ENCODE measurements at places on chromosomes 12 and 14.

GRCh38 chr12:4908684-4909409 lies 858 bp upstream of the KCNA1 start:
- DNase-seq: no peak

DNA sequence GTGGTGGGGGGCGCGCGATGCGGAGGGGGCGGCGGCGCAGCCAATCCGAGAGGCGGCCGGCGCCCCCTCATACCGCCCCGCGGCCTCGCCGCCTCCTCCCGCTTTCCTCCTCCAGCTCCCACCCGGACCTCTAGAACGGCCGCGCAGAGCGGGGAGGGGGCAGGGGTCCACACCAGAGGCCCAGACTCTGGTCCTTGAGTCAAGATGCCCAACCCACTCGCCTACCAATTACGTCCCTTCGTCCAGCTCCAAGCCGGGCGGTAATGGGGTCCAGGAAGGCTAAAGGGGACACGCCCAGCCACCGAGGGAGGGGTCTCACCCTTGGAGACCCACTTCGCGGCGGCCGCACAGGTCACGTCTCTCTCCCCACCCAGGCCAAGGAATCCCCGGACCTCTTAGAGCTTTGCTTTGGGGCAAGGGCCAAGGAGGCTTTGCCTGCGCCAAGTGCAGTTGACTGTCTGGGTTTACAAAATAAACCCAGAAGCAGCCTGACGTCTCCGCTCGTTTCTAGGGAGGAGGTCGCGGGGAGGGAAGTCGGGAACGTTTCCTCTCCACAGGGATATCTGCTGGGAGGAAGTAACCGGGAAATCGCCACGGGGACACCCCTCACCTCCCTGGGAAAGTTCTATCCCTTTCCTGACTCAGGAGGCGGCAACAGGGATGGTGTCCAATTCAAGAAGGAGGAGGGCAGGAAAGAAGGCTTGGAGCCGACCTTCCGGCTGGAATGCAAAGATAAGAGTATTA lies 394 bp upstream of the AMIGO2 start:
- no peak for DNase-seq

DNA sequence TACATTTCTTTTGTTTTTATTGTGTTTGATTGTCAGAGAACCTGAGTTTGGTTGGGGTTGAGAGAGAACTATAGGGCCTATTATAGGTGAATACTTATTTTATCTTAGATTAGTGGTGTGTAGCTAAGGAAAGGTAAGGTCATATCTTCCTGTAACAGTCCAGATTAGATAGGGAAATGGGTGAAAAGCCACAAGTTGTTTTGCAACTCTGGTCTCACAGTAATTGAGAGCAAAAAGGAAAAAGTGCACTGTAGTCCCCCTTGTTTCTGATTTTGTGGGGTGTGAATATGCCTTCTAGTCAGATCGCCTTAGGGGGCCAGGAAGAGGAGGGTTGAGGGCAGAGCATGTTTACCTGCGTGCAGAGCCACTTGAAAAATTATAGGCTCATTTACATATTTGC lies 8.9 kb downstream of the MSRB3 start:
- DNase-seq: no peak

GRCh38 chr12:109752117-109753053 lies 38.8 kb downstream of the FAM222A start:
- no peak for DNase-seq

DNA sequence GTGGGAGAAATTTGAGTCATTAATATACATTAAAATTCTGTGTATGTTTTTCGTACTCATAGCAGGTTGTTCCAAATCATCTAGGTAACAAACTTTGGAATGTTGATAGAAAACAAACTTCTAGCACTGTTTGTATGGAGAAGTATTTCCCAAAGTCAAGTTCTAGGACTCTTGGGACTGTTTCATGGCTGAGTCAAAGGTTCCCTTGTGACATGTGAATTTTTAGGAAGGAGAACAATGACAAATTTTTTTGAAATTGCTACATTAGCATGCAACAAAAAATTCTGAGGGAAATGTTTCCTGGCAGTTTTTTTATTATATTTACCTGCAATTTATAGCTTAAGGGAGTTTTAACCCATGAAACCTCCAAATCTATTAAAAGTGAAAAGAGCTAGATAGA lies 73.8 kb downstream of the RASSF8 start:
- DNase-seq: no peak

Measured in NCI-H526 treated with DMSO at 0.1 percent for 48 hours (cell line).